Temporal lobe (tissue), 4 donors: ENCODE measurements at places on chromosomes 3 and 15. TPM values are rescaled to one million over a fixed set of nuclear protein-coding genes. Genes with fewer than 3 reads are reported as not detected.

Gene CPNE9
- total RNA-seq: 0.49 TPM

Gene DNAH12
- 0.74 TPM for total RNA-seq

Gene RPSA
- 976 TPM for total RNA-seq

Gene FAM131A
- 40.1 TPM for total RNA-seq

Gene AADACL2
- not detected for total RNA-seq

Gene CYP8B1
- total RNA-seq: not detected

Gene RBP2
- total RNA-seq: not detected

Gene GOLGA8S
- total RNA-seq: under 0.01 TPM

Gene ITIH1
- total RNA-seq: not detected

Gene PRR20G
- total RNA-seq: not detected

Gene CELF6
- total RNA-seq: 10.3 TPM

Gene CSTA
- total RNA-seq: not detected

Gene SHC4
- 5.4 TPM for total RNA-seq

Gene KBTBD13
- total RNA-seq: not detected
